ENCODE measurements at places on chromosomes 7 and 10.

DNA sequence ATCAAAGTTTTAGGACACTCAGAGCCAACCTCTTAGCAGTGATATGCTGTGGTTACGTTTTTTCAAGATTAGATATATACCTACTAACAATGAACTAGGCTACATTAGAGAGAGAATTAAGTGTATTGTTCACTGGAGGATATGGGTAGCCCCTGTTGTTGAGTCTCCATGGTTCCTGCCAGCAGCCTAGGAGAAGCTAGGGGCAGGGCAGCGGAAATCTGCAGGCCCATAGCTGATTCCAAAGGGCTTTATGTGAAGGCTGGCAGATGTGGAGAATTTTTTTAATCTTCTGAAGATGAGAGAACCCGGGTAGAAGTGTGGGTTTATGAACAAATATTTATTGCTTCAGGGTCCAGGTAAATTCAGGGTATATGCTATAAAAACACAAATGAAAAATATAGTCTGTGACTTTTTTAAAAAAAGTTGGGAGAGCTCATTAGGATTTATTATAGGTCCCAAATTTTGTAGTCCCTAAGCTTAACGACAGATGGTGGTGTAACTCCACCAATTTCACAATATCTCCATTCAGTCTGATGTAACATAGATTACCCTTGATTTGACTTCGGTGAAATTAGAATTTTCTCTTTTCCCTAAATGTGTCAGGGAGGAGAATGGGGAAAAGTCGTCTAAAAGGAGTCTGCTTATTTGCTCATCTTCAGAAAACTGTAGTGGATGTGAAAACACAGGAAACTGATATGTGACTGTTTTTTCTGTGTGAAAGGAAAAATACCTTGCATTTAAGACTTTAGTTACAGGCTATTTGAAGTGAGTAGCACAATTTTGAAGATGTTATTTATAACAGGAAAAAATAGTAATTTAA, 163.0 kb upstream of the PPP1R3A start:
- peak; percentile 63 for DNase-seq

DNA sequence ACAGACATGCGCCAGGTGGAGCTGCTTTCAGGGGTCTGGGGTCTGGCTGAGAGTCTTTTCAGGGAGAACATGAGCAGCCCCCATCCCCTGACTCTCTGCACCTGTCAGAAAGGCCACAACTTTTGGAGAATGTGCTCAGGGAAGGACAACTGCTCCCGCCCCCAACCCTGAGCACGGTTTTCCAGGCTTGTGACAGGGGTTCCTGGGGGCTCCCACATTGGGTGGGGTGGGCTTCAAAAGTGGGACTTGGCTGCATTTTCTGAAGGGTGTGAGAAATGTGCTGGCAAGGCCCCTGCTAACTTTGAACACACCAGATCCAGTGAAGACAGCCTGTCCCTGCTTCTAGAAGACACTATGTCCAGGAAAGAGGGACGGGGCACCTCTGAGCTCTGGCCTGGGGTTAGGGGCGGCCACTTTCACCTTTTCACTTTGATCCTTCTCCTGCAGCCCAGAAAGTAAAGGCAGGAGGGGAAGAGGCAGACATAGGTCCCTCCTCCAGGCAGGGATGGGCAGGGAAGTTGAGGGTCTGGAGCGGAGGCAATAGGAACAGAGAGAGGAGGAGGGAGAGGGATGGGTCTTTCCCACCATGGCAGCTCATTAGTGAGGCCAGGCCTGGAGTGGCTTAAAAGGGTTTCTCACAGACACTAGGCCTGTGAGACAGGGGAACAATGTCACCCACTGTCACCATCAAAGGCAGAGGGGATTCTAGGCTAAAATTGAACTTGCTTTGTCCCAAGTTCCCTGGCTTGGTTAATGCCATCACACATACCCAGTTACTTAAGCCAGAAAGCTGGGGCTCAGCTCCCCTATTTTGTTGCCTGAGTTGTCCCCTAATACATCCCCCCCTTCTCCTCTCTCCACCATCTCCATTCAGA, 1.5 kb downstream of the KCP start:
- no peak for DNase-seq

DNA sequence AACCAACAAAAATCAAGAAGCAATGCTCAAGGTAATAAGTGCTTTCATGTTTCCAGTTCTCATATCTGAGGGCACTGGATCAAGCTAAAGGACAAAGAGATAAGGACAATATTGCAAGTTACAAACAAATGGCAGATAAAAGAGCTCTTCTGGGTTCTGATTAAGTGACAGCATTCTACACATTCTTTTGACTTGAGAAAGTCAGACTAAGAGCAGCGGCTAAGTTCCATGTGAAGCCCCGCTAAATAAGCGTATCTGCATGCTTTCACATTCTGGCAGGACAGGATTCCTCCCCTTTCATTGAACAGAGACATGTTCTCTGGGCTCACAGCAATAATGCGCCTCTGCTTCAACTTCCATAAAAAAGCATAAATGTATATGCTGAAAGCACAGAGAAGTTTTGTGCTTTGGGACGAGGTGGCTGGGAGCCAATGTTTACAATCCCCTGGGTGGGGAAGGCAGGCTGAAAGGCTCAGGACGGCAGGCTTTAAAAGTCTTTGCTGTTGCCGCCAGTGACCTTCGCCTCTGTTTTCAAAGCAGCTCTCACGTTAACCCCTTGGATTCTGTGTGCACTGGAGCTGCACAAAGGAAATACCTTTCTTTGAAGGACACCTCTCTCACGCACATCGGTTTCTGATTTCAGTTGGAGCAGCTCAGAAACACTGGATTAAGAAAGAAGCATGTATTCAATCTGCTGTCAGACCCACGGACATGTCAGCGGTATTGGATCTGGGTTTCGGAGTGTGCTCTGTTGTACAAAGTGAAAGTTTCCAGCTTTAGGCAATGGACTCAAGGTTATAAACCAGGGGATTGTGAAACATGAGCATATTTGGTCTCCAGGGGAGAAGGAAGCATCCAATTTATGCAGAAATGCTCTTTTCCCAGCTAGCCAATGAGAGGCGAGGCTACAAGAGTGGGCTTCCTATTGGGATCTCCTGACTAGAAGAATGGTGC, 105.4 kb upstream of the FAM133B start:
- peak; percentile 94 for DNase-seq

DNA sequence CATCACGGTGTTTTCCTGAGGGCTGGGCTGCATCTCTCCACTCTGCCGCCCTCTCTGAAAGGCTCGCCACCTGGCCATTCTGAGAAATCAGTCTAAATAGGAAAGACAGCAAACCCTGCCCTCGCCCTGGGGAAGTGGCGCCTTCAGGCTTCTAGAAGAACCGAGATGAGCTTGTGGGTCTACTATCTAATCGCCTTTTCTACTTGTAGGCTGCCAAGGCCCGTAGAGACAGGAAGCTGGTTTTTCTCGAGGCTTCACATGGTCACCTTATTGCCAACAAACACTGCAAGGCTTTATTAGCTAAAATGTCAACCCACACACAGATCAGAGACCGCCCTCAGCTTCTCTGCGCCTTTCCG, 21.4 kb downstream of the LAT2 start:
- DNase-seq = no peak

GRCh38 chr10:125161707-125162119, 1.4 kb upstream of the CTBP2 start:
- no peak for DNase-seq

Data from fibroblast of gingiva (primary cell).